ENCODE measurements at places on chromosomes 6 and 20.

DNA sequence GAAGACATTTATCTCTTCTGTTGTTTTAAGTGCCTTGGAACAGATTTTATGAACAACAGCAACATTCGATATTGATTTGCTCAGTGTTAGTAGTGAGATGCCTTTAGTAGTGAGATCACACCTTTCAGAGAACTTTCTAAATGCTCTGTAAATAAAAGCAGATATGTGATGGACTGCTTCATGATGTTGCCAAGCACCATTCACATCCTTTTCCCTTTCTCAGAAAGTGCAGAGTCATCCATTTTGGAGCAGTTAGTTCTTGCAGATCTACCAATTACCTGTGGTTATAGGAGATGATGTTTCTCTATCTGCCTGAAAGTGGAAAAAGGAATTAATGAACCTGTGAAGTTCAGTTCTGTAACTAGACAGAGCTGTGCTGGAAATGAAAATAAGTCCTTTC lies 27.0 kb downstream of the CBFA2T2 start:
- DNase-seq: no peak

DNA sequence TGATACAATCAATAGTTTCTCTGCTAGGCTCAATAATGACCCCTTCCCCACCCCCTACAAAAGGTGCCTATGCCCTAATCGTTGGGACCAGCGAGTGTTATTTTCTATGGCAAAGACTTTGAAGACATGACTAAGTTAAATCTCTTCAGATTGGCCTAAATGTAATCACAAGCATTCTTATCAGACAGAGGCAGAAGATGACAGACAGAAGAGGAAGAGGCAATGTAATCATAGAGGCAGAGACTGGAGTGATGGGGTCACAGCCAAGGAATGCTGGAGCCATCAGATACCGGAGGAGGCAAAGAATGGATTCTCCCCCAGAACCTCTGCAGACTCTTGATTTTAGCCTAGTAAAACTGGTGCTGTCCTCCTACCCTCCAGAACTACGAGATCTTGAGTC lies 159.3 kb downstream of the EDN1 start:
- no peak for DNase-seq

GRCh38 chr6:40387127-40387870 lies 199.9 kb downstream of the LRFN2 start:
- no peak for DNase-seq

DNA sequence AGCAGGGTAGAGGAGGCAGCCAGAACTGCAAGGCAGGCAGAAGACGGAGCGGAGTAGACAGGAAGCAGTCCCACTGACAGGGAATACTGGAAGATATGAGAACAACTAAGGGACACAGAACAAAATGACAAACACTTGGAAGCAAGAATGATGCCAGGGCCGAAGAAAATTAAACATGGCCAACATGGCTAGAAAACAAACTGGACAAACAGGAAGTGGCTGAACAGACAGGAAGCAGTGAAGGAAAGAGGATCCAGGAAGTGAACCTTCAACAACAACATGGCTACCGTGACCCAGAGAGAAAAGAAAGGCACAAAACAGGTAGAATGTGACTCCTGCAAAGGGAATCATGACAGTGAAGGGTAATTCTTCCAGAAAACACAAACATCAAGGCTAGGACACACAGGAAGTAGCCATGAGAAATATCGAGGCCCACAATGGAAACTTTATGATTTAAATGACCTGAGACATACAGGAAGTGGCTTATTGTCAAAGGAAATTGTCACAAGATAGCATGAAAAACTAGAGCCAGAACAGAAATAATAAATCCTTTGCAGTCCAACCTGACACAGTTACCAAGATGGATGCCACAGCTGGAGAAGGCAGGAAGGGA lies 9.1 kb downstream of the COL11A2 start:
- DNase-seq: no peak

DNA sequence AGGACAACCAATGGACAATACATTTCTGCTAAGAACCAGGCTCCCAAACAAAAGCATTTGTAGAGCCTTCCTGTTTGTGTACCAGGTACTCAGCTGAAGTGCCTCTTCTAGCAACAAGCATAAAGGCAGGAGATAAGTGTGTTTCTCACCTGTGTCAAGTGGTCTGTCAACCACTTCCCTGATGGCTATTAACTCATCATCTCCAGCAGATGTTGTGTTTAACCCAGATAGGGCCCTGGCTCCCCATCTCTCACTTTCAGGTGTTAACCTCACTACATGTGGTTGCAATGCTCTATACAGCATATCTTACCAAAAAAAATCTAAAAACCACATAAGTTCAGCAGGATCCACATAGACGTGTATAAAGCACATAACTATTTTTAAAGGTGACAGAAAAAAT lies 9.6 kb upstream of the IL17A start:
- no peak for DNase-seq

Measured in sciatic nerve (tissue), 2 donors.